ENCODE measurements at places on chromosomes 1 and 21. TPM values are rescaled to one million over a fixed set of nuclear protein-coding genes. Genes with fewer than 3 reads are reported as not detected.

- no peak for DNase-seq
Measured at GRCh38 chr1:179910934-179911333, 28.8 kb downstream of the TOR1AIP1 start.

DNA sequence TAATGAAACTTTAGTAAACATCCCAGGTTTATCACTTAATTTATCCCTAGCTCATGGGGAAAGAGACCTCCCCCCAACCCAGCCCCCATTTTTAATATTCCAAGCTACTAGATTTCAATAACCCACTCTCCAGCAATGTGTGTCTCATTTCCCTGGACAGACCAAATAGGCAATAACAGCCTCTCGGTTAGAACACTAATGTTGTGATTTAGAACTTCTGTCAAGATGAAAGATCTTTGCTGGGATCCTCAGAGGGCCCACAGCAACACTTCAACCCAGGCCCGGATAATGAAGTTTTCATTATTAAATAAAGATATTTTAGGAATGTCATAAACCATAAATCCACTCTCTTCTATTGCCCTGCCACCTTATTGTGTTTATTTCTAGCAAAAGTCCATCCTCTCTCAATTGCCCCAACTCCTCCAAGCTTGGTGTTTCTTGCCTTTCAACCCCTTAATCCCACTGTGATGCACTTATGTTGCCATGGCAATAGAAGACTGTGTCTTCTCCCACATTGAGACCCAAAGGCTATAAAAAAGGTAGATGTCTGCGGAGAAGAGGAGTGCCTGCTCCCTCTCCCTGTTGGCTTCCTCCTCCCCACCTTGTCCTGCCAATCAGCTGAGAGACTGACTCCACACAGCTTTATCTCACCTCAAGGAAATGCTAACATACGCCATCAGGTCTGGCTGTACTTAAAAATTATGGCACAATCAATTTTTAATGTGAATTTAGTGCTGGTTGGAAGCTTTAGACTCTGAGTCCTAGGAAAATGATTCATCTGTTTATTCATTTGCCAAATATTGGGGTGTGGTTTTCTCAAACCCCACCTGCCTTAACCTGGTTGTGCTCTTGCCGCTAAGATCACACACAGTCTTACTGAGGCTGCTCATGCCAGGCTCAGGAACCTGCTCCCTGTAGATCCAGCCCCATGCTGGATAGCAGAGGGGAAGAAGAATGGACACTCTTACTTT lies 258.3 kb upstream of the CAMK1G start:
- no peak for DNase-seq

DNA sequence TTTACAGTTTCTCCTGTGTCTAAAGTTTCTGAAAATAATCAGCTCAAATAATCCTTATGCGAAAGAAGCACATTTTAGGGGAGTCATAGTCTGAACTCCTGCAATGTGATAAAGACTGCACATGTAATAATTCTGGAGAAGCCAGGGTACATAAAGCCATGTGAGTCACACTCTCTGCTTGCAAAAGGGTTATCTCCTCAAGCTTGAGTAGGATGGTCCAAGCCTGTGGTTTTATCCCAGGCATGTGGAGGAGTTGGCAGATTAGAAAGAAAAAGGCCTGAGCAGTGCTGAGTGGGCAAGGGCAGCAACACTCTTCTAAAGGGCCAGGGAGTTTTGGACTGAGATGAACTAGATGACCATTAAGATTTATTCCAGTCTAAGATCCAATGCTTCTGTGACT lies 220.4 kb downstream of the RHOU start:
- no peak for DNase-seq

DNA sequence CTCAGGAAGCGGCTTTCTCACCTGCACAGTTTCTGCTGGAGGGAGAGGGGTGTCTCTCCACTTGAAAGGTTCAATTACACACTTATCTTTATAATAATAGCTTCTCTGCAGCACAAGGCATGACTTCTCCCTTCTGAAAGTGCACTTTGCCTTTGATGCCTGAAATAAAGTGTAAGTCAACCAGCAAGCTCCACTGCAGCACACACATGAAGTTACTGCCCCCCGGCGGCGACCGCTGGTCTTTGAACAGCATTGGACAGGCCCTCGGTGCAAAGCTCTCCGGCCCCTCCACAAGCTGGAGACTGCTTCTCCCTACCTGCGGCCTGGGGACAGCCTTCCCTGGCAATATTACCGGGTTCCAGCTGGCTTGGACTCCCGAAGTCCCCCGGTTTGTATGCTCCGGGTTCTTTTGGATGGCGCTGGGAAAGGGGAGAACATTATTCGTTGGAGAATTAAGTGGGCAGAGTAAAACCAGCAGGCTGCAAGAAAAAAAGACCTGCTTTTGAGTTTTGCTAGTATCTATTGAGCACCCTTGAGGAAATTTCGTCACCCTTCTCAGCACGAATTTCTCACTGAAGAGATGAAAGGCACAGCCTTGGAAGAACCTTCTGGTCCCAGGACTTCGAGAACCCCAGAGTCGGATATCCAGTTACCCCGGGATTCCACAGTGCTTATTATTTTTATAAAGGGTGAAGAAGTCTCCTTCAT lies 11.8 kb downstream of the RCAN1 start:
- DNase-seq, result peak; percentile 38

DNA sequence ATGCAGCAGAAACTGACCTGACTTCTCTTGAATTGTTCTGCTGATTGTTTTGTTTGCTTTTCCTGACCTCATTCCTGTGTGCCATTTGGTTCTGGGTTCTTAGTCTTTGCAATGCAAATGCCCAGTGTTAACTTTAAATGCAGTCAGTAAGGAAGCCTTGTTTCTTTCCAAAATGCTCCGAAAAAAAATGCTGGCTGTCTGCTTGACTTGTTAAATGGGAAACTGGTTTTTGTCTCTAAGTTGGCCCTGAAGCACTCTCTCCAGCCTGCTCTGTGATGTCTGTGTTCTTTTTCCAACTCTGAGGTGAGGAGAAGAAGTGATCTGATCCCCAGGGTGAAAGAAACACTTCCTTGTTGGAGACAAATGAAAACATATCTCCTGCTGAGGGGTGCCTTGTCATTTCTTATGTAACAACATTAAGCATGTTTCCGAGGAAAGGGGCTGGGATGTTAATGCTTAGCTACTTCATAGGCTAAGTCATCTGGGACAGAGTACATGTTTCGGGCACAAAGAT lies 256.3 kb upstream of the ADGRL4 start:
- no peak for DNase-seq

GRCh38 chr1:3773572-3774275 lies 1.2 kb downstream of the SMIM1 start:
- DNase-seq, result no peak

DNA sequence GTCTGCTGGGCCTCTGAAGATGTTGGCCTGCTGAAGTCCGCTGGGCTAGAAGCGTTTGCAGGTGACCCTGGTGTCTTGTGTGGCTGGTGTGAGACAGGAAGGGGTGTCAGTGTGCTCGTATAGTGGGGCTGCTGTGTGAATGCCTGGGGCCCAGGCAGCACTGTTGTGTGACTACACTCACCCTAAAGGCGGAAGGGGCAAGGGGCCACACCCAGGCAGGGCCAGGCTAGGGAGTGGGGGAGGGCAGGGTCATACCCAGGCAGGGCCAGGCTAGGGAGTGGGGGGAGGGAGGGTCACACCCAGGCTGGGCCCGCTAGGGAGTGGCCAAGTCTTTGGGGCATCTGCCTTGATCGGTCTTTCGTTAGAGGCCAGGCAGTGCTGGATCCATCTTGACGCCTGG lies 25.0 kb downstream of the PDXK start:
- DNase-seq, result no peak

DNA sequence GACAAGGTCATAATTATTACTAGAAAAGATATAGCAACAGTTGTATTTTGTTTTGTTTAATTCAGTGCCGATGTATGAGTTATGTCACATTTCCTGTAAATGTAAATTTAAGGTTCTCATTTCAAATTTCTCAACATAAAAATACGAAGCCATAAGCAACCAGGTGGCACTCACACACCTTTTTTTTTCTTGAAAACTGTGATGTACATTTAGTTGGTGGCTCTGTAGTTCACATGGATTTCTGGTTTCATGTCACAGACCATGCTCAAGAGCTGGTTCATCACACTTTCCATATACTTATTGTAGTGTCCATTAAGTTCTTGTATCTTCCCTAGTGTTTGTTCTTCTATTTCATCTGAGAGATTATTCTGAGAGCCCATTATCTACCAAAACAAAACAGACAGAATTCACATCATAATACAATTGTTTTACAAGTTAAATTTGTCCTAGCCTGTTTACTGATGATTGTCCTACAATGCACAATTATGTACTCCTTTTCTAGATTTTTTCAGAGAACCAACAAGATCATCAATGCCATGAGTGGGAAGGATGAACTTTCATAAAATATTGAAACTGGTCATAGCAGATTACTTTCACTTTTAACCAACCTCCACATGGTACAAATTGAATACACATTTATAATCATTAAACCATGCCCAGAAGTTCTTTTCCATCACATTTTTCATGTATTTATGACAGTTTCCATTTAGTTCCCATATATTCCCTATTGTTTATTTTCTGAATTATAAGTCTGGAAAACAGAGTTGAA lies 17.1 kb downstream of the ATP6V1G3 start:
- DNase-seq, result no peak

GRCh38 chr1:185699874-185700273 lies 34.3 kb upstream of the HMCN1 start:
- DNase-seq, result no peak

- no peak for DNase-seq
Measured at GRCh38 chr1:94110021-94110761, 10.8 kb downstream of the ABCA4 start.

GRCh38 chr1:54842963-54843362 lies 41.8 kb upstream of the TTC22 start:
- no peak for DNase-seq

DNA sequence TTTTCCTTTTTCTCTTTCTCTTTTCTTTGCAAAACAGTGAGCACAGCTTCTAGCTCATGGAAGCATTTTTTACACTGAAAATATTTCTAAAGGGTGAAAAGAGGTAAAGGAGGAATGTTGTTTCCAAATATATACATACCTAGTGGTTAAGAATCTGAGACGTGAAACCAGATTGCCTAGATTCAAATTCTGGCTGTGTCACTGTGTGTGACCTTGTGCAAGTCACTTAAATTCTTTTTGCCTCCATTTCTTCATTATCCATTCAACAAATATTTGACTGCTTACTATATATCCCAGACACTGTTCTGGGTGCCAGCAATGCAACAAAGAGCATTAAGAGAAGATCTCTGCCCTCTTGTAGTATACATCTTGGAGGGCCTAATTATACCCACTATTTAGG lies 53.3 kb downstream of the ZFYVE9 start:
- DNase-seq, result no peak

- no peak for DNase-seq
Measured at GRCh38 chr1:29984166-29984861, 739.1 kb downstream of the MATN1 start.

DNA sequence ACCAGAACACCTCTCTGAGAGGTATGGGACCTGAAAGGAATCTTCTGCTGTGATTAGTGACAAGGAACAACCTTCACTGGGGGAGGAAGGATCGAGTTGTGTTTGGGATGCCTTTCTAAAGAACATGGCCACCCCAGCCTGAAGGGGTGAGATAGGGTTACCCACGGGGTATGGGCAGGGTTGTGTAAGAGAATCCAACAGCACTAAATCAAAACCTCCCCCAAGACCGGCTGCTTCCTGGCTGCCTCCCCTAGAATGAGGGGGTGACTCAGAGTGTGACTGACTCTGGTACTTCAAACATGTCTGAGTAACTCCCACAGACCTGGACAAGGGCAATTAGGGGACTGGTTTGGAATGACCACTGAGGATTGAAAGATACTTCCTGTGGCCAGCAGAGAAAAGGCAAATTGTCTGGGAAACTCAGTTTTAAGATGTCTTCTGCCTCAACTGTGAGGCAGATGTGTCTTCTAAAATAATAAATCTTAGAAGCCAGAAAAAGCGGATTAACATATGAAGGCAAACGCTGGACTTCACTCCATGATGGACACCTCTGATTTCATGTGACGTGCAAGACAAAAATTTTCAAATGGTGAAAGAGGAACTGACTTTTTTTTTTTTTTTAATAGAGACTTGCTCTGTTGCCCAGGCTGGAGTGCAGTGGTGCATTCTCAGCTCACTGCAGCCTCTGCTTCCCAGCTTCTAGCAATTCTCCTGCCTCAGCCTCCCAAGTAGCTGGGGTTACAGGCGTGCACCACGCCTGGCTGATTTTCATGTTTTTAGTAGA lies 6.7 kb upstream of the PTPN14 start:
- DNase-seq, result no peak

DNA sequence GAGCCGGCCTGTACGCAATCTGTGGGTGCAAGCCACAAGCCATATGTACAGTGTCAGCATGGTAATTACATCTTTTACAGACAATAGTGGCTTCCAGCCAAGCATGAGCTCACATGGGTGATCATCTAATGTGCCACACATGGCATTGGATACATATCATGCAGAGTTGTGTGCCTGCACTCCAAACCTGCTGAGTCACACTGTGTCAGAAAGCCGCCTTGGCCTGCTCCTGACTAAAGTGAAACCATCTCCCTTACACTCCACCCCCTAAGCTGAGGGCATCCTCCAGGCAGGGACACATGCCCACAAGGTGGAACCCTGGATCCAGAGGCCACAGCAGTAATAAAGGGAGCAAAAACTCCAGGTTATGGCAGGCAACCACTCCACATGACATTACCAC lies 72.5 kb downstream of the KCNT2 start:
- peak; percentile 4 for DNase-seq

DNA sequence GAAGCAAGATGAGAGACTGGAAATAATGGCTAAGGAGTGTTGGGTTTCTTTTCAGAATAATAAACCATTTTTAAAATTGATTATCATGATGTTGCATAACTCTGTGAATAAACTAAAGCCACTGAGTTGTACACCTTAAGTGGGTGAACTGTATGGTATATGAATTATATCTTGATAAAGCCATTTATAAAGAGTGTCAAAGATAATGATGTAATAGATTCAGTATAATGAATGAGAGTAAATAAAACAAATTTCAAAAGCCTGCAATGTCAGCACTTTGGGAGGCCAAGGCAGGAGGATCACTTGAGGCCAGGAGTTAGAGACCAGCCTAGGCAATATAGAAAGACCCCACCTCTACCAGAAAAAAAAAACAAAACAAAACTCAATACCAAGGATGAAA lies 16.3 kb downstream of the NSL1 start:
- no peak for DNase-seq

DNA sequence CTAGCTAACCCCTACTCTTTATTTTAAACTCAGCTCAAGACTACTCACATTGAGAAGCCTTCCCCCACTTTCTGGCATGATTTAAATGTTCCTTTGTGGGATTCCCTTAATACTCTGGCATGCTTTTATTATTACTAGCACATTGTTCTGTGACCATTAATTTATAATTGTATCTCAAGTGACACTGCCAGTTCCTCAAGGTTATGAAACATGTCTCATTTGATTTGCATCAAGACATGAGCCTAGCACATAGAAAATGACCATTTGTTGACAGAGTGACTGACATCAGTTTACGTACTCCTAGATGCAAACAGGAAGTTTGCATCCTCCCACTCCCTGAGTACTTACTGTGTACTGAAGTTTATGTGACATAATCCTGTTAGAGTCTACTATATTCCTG lies 15.2 kb downstream of the RGS4 start:
- no peak for DNase-seq

DENND2D gene
- polyA plus RNA-seq, result 13.9 TPM

PRAMEF26 gene
- polyA plus RNA-seq, result not detected

C1orf116 gene
- polyA plus RNA-seq, result 29.0 TPM

CA6 gene
- 0.12 TPM for polyA plus RNA-seq
